Hepatocyte (in vitro differentiated cells): ENCODE measurements at places on chromosomes 7 and 10. TPM values are rescaled to one million over a fixed set of nuclear protein-coding genes. Genes with fewer than 3 reads are reported as not detected.

GRCh38 chr10:132642732-132643008, 105.1 kb downstream of the INPP5A start:
- H3K36me3 ChIP-seq: no peaks in the 10 kb centered on the region
- H3K4me3 ChIP-seq: no peak overlapping the region
- no peak overlapping the region for H3K27ac ChIP-seq
- no peaks in the 10 kb centered on the region for H3K27me3 ChIP-seq
- no peak for DNase-seq
- peaks cover under 1% of the 10 kb centered on the region for H3K4me1 ChIP-seq

- no peak for DNase-seq
- H3K4me3 ChIP-seq: no peak overlapping the region
- no peaks in the 10 kb centered on the region for H3K4me1 ChIP-seq
- H3K27me3 ChIP-seq: no peaks in the 10 kb centered on the region
- no peaks in the 10 kb centered on the region for H3K36me3 ChIP-seq
- no peak overlapping the region for H3K27ac ChIP-seq
Measured at GRCh38 chr7:136339464-136339863, 362.3 kb upstream of the MTPN start.

DNA sequence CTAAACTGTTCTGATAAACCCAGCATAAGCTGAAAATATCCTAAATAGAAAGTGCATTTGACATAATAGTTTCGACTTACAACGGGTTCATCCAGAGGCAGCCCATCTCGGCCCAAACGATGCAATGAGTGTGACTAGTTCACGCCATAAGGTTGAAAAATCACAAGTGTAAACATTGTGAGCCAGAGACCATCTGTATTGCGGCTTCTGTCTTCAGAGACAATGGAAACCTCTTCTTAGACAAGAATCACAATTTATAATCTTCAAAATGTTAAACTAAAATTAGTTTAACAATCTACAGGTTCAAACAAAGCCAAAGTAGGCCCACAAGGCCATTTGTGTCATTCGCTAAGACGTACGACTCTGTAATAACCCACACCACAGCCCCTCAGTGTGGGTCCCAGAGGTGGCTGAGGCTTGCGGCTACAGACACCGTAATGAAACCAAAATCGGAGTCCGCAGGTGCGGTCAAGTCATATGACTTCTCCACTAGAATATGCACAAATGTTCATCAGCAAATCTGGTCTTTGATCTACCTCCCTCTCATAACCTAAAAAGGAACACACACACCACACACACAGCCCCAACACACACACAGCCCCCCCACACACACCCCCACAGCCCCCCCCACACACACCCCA, 81.8 kb downstream of the DIP2C start:
- no peak overlapping the region for H3K4me3 ChIP-seq
- H3K36me3 ChIP-seq: no peaks in the 10 kb centered on the region
- no peak for DNase-seq
- no peak overlapping the region for H3K27ac ChIP-seq
- H3K27me3 ChIP-seq: no peaks in the 10 kb centered on the region

DNA sequence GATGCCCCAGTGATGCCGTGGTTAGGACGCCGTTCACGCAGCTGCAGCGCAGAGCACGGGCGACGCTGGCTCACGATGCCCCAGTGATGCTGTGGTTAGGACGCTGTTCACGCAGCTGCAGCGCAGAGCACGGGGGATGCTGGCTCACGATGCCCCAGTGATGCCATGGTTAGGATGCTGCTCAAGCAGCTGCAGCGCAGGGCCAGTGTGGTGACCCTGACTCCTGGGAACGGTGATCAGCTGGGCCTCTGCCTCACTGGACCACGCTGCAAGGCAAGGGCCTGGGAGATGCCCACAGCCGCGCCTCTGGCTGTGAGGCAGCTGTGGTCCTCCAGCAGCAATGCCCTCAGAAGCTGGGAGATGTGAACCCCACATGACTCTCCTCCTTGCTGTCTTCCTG, 280.6 kb downstream of the DNAJB6 start:
- no peaks in the 10 kb centered on the region for H3K4me1 ChIP-seq
- no peak overlapping the region for H3K4me3 ChIP-seq
- no peak overlapping the region for H3K27ac ChIP-seq
- no peaks in the 10 kb centered on the region for H3K27me3 ChIP-seq
- no peak for DNase-seq

Gene MRPS24
- polyA plus RNA-seq: 138 and 150 TPM in 2 replicates
